H7 (cell line): ENCODE measurements at places on chromosomes 1 and 21. TPM values are rescaled to one million over a fixed set of nuclear protein-coding genes. Genes with fewer than 3 reads are reported as not detected.

Gene CYP4B1
- 0.37 TPM in 1 of 2 replicates, not detected in the other for total RNA-seq

Gene HES5
- 0.07 and 0.33 TPM in 2 replicates for total RNA-seq

Gene LDLRAD1
- not detected in 2 replicates for total RNA-seq

Gene OR2C3
- not detected in 2 replicates for total RNA-seq

GRCh38 chr1:70866542-70867264 lies 180.9 kb downstream of the PTGER3 start:
- no peak for DNase-seq
